ENCODE measurements at places on chromosomes 5 and 9.

- no peak for DNase-seq
Measured at GRCh38 chr9:115398996-115399395, 281.0 kb upstream of the TNC start.

- DNase-seq = no peak
Measured at GRCh38 chr5:171580502-171581265, 161.2 kb downstream of the FGF18 start.

- no peak for DNase-seq
Measured at GRCh38 chr9:106632621-106633020, 230.3 kb upstream of the ZNF462 start.

DNA sequence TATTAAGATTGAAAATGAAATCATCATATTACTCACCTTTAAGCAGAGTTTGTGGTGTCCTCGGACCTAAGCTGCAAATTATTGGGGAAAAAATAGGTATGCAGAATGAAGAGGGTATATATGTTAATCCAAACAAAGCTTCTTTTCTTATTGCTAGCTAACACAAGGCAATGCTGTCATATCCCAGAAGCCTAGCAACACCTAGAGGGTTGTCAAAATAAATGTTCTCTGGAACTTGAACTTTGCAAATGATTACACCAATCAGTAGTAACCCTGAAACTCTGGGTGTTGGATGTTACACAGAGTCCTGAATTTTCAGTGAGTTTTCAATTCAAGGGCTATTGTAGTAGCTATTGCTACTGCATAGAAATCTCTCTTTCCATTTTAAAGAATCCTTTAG, at the start of gene C6:
Gene C6 (minus strand): TSS at position 193 of the 400 bp plus-strand sequence. CDS start 10,302 bp downstream, outside the sequence.
- no peak for DNase-seq

DNA sequence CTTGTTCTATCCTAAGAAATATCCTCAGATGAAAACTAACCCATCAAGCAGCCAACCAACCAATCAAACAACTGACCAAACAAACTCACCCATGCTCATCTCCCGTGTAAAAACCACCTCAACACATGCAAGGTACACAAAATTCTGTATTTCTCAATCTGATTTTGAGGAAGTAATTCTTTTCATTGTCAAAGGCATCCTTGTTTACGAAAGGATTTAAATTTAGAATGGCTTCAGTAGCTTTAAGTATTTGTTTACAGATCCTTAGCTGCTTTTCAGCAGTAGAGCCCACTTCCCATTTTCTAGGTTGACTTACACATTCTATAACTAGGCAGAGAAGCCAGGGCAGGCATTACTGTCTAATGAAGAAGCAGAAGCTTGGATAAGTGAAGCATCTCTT, 78.6 kb downstream of the NTRK2 start:
- no peak for DNase-seq

Data from HCT116 (cell line).